ENCODE measurements at places on chromosomes 2 and 18.

- no peak for DNase-seq
Measured at GRCh38 chr2:133167990-133168389, 400.3 kb downstream of the NCKAP5 start.

- no peak for DNase-seq
Measured at GRCh38 chr2:235603659-235604058, 109.8 kb downstream of the AGAP1 start.

- DNase-seq, result peak; percentile 45
Measured at GRCh38 chr18:48354746-48355260, 54.4 kb downstream of the ZBTB7C start.

- DNase-seq, result no peak
Measured at GRCh38 chr2:14702258-14702657, 69.7 kb downstream of the LRATD1 start.

- peak; percentile 51 for DNase-seq
Measured at GRCh38 chr2:240502059-240502429, 55.7 kb downstream of the ANKMY1 start.

DNA sequence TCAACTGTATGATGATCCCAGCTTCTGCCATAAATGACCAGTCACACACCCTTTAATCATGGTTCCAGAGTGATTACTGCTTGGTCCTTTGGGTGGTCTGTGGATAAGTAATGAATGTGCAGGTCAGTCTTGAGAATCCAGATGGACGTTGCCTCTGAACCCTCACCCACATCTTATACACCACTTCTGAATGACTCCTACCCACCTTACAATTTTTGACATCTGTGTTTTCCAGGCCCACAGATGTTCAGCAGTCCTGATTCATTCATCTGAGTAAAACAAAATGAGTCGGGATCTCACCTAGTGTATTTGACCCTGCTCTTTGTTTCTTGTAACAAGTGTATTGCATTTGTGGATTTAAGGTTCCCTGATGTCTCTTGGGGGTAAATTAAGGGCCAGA lies 194.1 kb upstream of the CCDC68 start:
- no peak for DNase-seq

- DNase-seq, result no peak
Measured at GRCh38 chr2:95314598-95314963, 17.4 kb downstream of the KCNIP3 start.

GRCh38 chr2:232489516-232490220 lies 2.0 kb upstream of the ECEL1 start:
- DNase-seq, result no peak

DNA sequence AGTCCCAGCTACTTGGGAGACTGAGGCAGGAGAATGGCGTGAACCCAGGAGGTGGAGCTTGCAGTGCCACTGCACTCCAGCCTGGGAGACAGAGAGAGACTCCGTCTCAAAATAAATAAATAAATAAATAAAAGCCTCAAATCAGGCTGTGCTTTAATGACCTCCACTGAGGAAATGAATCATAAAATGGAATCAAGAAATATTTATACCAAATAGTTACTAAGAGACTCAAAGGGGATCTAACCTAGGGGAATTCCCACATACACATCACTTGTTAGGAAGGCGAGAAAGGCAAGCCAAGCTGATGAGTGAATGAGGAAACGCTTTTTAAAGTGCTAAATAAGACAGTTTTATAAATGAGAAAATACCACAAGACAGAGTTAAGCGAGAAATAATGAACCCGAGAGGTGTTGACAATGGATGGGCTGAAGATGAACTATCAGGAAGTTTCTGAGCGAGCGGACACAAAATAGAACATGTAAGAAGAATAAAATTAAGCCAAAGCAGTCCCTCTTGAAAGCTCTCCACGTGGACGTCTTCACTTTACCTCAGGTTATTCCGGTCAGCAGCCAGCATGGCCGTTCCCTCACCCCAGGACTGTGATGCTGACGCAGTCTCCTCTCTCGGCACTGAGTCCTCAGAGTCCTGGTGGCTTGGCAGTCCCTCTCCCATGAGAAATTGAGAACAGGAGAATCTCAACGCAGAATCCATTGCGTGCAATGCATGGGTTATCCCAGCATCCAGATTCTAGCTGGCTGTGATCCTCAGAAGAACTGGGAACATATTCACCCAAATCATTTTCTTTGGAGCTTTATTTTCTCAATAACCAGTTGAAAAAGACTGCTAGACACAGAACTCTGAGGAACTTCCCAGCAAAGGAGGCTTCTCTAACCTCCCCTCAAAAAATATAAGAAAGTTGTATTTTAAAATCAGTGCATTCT lies 22.3 kb downstream of the PXDN start:
- no peak for DNase-seq

GRCh38 chr18:48542513-48543181 lies 3.8 kb downstream of the CTIF start:
- no peak for DNase-seq

DNA sequence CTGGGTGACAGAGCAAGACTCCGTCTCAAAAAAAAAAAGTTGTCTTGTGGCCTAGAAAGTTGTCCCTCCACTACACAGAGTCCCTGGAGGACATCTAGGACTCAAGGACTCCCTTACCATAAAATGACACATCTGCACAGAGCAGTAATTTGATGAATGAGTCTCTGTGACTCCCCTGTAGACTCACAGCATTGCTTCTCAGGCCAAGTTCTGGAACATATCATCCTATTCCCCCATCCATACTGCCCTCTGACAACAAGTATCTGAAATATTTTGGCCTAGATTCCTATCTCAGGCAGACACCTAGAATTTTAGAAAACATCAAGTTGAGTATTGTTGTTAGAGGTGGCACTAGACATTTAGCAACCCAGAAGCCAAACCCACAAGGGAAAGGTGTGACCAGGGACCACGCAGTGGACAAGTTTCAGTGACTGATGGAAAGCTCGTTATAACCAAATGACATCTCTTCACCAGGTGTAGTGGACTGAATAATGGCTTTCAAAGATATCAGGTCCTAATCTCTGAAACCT lies 97.9 kb upstream of the ATP8B1 start:
- no peak for DNase-seq

DNA sequence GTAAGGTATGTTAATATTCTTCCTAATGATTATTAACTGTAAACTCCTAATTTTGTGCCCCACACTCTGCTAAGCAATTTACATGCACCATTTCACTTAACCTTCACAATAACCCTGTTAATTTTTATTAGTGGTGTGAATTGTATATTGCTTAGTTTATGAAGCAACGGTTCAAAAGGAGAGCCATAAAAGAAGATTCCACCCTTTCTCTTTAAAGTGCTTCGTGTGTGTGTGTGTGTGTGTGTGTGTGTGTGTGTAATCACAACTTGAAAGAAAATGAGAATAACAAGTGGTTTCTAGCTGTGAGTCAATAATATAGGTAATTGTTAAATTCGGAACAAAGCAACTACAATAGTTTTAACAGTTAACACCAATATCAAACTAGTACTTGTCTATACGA lies 60.6 kb downstream of the CCNT2 start:
- DNase-seq, result no peak

DNA sequence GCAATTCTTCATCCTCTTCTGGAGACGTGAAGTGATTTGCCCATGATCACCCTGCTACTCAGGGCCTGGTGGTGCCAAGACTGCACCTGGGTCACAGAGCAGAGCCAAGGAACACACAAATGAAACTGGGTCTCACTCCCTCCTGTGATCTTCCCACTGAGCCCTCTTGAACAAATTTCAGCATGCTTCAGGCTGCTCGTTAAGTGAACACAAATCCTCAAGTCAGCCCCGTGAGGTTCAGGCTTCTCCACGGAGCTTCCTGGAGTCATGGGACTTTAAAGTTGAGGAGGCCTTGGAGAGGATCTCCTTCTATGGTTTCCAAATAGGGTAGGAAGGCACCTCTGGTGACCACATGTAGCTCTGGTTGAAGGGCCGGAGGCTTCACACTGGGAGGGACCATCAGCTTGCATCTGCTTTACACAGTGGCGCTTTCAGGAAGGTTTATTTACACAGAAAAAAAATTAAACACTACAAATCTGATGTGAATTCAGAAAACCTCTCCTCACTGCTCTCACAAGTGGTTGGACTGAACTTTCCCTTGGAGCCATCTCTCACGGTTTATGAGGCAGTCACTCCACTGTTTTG lies 255.4 kb downstream of the LOXHD1 start:
- DNase-seq, result no peak

- DNase-seq, result no peak
Measured at GRCh38 chr2:47266939-47267710, 112.0 kb upstream of the STPG4 start.

DNA sequence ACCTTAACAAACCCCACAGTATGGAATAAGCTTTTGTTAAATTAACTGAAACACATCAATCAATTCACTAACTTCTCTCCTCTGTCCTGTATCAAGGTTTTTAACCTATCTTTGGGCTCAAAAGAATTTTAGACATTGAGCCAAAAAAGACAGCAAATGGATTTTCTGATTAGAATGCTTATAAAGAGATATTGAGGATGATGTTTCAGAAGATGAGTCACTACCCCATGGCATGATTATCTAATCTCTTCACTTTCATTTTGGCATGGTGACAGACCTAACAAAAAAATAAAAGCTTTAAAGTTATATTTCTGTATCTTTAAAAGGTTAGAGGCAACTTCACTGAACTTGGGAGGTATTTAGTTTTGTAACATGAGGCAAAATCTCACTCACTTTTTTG lies 55.5 kb downstream of the SGPP2 start:
- no peak for DNase-seq

GRCh38 chr18:8299054-8299980 lies 309.9 kb upstream of the RAB12 start:
- DNase-seq, result no peak

GRCh38 chr2:96091141-96091710 lies 25.1 kb downstream of the ADRA2B start:
- DNase-seq, result peak; percentile 46

DNA sequence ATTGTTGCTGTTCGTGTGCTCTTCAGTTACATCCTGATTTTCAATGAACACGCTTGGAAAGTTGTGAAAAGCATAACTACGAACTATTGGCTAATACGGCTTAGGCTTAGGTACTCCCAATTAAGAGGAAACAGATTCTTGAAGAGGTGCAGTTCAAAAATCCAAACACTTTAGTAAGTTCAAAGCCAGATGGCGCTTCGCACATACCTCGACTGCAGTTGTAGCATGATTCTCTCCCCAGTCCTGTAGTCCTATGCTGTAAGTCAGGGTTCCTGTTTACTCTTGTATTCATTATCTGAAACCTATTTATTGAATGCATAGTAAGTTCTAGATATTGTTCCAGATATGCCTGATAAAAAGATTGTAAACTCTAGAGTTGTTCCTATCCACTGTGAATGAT lies 165.2 kb downstream of the TRIB2 start:
- DNase-seq, result no peak

GRCh38 chr2:71064110-71064611 lies 4.3 kb upstream of the NAGK start:
- DNase-seq, result no peak

GRCh38 chr2:112682101-112682500 lies 36.4 kb downstream of the SLC20A1 start:
- DNase-seq, result no peak

DNA sequence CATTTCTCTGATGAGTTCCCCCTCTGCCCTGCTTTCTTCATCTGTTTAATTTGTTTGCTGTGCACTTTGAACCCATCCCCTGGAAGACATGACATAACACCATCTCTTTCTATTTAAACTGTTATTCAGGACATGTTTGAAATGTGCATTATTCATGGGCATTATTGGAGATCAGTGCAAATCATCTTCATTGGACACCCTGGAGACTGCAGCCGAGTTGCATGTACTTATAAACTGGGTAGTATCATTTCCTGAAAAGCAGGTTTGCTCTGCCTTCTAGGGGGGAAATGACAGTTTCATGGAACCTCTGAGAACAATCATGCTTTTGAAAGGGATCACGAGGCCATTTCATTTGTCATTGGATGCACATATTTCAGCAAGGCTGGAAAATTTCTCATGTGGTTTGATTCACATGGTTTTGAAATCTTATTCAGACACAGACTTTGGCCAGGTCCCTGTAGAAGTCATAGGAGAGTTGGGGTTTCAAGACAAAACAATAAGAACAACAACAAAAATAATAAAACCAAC lies 462.8 kb upstream of the MEX3C start:
- DNase-seq, result no peak
